CD4-positive, alpha-beta T cell treated with Interleukin-4 for 4 hours (primary cell): ENCODE measurements at places on chromosomes 1 and 21.
A peak's percentile ranks its signal among the peaks of the same experiment; 100 is the strongest.

DNA sequence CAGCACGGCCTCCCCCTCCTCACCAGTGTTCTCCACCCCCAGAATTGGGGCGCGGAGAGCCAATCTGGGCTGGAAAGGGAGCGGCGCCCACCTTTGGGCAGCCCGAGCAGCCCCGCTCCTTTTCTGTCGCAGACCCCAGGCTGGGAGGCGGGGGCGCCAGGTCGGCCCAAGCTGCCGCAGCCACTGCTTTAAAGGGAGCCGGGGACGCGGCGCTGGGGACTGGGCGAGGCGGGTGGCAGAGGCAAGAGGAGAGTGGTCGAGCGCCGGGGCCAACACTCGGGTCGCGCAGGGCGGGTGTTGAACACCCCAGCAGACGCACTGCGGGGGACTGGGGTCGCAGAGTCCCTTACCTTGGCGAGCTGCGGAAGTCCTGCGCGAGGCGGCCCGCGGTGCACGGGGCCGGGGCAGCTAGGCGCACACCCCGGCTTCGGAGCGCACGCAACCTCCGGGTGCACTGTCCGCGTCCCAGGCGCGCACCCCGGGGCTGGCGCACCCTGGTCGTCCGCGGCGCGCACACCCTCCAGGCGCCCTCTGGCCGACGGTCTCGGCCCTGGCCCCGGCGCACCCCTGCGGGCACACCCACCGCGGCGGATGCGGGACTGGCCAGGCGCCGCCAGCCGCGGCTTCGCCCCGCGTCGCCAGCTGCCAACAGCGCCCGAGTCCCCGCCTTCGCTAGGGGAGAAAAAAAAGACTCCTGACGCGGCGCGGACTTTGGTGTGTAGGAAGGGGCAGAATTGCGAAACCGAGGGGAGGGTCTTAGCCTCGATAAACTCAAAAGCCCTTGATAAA lies at the start of gene KANK4:
Gene KANK4, minus strand, starts transcription at position 679 of the 789 bp plus-strand sequence. CDS start 37,870 bp downstream, outside the sequence.
- DNase-seq: no peak

DNA sequence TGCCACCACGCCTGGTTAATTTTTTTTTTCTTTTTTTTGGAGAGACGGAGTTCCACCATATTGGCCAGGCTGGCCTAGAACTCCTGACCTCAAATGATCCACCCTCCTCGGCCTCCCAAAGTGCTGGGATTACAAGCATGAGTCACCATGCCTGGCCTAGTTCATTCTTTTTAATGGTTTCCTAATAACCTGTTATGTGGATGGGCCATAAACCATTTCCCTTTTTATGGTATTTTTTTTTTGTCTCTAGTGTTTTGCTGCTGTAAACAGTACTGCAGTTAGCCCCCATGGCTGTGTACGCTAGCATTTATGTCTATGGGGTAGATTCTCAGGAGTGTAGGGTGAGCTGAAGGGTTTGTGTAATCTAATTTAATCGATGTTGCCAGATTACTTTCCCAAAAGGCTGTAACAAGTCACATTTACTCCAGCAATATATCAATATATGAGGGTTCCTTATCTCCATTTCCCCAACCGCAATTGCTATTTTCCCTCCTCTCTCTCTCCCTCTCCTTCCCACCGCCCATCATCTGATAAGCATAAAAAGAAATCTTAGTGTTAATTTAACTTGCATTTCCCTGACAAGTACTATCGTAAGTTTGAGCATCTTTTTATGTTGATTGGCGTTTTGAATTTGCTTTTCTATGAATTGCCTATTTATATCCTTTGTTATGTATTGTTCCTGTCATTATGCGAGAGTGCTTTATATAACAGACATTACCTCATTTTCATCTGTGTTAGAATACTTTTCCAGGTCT lies 28.7 kb downstream of the RCSD1 start:
- DNase-seq: no peak

GRCh38 chr21:25240974-25241373 lies 366.3 kb downstream of the MRPL39 start:
- DNase-seq: no peak

- no peak for DNase-seq
Measured at GRCh38 chr1:113282893-113283285, 107.4 kb upstream of the MAGI3 start.

DNA sequence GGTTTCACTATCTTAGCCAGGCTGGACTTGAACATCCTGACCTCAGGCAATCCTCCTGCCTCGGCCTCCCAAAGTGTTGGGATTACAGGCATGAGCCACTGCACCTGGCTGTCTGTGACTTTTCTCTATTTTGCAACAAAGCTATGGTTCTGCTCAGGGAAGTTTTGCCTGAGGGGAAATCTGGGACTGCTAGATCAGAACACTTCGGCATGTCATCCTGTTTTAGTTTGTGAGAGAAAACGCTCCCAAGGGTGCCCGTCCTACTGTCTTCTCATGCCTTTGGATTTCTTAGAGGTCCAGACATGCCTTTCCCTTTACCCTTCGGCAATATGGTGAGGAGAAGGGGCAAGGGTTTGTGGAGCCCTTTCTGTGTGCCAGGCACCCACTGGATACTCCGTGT lies 5.6 kb upstream of the CORT start:
- no peak for DNase-seq

DNA sequence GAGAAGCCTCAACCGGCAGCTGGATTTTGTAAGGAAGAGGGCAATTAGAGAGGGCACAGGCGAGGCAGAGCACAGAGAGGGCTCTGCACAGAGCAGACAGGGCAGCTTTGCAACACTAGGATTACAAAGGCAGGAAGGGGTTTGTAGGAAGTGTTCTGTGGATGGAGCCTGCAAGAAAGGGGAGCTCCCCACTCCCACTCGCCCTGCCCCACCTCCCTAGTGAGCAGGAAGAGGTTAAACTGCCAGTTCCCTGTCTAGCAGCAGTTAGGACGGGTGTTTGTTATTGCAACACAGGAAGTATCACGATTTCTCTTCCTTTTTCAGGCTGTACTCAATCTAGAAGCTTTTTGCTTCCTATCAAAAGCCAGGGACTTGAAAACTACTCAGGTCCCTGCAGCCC lies 63.3 kb upstream of the LRRC8D start:
- peak; percentile 52 for DNase-seq

DNA sequence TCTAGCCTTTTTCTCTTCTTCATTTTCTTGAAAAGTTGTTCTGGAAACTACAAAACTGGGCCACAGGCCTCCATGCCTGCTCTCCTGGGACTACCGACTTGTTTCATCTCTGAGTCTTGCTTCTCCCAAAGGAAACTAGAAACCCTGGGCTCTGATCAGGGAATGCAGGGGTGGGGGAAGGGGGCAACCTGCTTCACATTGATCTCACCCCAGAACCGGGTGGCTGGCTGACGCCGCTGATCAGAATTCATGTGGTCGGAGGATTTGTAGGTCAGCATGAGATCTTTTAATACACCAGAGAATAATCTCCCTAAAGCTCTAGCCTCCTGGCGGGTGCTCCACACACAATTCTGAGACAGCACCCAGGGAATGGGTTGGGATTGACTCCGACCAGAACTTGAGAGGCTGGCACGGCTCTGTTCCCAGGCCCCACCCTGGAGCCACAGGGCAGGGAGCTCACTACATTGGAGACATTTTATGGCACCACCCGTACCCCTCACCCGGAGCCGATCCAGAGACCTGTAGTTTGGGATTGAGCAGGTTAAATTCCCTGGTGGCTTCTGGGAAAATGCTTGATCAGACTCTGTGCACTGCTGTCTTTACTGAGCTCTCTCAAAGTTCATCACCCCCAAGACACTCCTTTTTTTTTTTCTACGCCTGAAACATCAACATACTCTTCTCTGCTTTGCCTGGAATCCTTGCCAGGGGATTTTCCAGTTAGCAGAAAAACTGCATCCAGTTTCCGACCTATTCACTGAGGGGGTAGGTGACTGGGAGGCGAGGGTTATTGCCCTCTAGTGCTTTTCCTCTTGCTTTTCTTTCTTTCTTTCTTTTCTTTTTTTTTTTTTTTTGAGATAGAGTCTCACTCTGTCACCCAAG lies 12.2 kb upstream of the ARHGEF10L start:
- no peak for DNase-seq

DNA sequence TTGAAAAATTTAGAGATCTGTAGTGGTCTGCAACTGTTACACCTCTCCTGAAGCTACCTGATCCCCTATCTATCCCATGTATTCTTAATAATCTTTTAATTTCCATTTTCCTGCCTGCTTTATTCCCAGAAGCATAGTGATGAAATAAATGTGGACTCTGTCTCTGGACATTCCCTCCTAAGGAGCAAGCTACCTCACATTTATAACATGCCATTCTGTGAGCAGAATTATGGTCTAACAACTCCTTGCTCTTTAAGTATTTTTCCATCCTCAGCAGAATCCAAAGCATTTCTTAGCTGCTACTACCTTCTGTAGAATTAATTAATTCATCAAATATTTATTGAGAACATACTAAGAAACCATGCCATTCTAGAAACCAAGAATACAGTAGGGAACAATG lies 15.1 kb downstream of the CRP start:
- no peak for DNase-seq

GRCh38 chr21:44383216-44383615 lies 29.8 kb downstream of the TRPM2 start:
- DNase-seq: no peak
